Activated CD4-positive, CD25-positive, alpha-beta regulatory T cell (primary cell): ENCODE measurements at places on chromosomes 5 and 9.

DNA sequence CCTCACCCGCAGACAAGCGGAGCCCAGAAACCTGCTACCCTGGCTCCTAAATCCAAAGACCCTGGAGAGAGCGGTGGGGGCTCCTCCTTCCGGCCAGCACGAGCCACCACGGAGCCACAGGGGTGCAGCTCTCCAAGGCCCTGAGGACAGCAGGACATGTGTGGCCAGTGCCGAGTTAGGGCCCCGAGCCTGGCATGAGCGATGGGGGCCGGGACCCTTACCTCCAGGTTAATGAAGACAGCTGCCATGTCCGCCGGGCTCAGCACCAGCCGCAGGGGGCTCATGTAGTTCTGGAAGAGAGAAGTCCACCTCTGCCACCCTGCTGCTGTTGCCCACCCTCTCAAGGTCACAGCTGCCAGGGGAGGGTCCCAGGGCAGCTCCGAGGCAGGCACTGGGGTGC, 68.9 kb upstream of the SARDH start:
- DNase-seq = no peak

DNA sequence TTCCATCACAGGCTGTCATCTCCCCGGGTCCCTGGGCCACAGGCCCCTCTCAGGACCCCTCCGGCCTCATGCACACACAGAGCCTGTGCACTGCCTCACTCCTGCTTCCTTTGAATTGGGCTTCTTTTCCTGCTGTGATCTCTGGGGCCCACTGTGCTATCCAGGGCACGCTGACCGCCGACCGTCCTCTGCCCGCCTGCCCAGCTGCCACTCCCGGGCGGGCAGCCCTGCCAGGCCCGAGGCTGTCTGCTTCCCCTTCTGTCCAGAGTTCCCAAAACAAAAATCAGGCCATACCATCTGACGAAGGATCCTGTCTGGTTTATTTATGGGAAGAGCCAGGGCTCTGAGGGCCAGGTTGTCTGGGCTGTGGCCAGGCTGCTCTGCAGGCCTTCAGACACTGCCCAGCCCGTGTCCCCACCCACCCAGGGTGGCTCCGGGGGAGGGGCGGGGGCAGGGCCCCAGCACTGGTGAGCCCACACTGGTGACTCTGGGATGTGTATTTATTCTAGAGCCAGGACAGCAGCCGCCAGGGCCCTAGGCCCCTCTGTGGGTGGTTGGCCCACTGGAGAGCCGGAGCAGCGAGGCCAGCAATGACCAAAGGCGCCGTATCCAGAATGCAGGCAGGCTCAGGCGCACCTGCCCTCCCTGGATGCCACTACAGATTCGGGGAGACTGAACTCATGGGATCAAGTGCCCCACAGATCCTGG, 57.0 kb downstream of the ADAMTS2 start:
- DNase-seq = no peak

DNA sequence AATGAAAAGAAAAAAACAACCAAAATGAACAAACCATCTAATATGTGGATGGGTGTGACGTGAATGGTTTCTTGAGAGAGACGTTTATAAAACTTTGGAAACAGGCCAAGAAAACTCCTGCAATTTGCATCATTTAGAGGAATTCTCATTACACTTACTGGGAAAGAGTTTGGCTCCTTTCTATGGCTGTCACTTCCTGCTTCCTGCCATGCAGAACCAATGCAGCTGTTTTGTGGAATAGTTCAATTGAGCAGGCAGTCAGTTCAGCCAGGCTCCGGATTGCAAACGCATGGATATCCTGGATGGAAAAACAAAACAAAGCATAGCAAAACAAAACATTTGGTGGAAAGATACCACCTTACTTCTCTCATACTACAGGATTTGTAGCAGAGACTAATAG, 36.6 kb downstream of the FAM114A2 start:
- no peak for DNase-seq

- DNase-seq = no peak
These were observed 36.0 kb upstream of the CLPTM1L start for GRCh38 chr5:1380910-1381309.

DNA sequence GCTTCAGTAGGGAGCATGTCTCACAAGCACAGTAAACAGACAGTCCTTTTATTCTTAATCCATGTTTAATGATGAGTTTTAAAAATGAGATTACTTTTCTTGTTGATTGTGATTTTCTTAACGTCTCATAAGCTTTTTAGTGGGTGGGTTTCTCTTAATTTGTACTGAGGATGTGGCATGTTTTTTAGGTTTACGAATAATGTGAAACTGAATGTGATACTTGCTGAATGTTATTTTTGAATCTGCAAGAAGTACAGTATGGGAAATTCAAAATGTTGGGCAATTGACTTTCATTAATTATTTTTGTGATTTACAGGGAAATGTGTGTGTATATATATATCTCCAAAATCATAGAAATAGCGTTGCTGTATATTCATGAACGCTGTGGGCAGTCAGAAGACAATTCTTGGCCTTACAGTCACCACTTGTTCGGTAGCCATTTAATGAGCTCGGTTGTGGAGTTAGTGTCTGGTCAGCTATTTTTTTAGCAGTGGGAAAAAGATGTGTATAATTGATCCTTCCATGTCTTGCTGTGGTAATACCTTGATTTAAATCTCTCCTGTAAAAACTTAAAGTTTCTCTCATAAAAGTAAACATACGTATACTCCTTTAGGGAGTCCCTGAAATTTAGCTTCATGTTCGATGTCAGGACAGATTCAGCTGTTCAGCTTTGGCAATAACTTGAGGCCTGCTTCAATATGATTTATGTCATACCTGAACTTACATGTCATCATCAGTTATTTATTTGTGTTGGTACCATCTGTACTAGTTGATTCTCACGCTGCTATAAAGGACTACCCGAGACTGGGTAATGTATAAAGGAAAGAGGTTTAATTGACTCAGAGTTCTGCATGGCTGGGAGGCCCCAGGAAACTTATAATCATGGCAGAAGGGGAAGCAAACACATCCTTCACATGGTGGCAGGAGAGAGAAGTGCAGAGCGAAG, 15.0 kb downstream of the ICE1 start:
- no peak for DNase-seq

DNA sequence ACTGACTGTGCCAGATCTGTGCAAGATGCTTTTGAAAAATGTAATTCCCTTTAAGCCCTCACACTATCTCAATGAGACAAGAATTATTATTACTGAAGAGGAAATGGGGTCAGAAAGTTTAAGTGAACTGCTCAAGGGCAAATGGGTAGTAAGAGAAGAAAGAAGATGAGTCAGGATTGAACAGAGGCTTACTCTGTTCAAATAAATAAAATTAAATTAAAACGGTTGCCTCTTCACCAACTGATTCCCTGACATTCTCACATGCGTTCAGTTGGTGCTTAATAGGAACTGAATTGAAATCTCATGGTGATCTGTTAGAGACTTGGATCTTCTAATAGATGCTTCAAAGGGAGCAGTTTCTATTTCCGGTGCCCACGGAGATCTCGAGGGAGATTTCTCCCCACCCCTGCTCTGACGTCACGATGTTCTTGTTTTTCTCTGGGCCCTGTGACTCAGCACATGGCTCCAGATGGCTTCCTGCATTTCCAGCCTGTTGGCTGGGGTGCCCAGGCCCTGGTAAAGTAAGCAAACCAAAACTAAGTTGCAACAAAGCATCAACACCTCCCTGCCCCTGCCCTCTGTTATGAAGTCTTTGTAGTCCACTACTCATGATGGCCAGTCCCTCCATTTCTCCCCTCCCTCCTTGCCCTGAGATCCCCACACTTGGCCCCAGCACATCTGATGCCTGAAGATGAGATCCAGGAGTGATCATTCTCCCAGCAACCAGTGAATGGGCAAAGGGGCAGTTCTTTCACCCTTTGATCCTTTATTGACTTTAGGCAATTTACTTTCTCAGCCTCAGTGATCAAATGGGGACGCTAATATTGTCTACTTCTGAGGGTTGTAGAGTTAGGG, 106.1 kb upstream of the CPEB4 start:
- peak; percentile 57 for DNase-seq

- DNase-seq = no peak
These were observed 78.5 kb downstream of the ERCC6L2 start for GRCh38 chr9:95953986-95954385.

DNA sequence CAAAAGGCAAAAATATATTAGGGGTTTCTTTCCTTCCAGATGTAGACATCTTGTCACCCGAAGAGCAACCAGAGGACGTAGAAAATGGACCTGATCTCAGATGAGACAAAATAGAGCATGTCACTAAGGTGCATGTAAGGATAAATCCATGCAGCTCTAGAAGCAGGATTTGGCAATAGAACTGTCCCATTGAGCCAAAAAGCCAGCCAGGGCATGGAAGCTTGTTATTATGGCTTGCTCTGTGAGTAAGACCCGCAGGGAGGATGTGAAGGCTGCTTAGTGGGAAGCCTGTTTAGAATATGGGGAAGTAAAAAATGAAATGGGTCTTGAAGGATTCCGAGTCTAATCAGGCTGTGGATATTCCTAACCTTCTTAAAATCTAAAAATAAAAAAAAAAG, 165.6 kb upstream of the MPDZ start:
- DNase-seq = no peak
